HCEC 1CT (cell line): ENCODE measurements at places on chromosomes 16 and 17.

DNA sequence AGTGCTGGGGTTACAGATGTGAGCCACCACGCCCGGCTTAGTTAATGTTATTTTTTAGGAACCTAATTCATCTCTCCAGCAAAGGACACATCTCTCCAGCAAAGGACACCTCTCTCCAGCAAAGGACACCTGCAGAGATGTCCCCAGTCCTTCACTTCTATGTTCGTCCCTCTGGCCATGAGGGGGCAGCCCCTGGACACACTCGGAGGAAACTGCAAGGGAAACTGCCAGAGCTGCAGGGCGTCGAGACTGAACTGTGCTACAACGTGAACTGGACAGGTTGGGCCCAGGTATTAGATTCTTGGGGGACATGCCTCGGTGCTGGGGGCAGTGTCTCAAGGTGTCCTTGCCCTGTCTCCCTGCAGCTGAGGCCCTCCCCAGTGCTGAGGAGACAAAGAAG is 4.7 kb downstream of the PFAS start:
- peak; percentile 21 for DNase-seq

GRCh38 chr16:85673529-85674417 is 15.0 kb downstream of the GINS2 start:
- no peak for DNase-seq

- no peak for DNase-seq
Observed at GRCh38 chr17:41256291-41256685, 1.1 kb downstream of the KRTAP9-9 start.

DNA sequence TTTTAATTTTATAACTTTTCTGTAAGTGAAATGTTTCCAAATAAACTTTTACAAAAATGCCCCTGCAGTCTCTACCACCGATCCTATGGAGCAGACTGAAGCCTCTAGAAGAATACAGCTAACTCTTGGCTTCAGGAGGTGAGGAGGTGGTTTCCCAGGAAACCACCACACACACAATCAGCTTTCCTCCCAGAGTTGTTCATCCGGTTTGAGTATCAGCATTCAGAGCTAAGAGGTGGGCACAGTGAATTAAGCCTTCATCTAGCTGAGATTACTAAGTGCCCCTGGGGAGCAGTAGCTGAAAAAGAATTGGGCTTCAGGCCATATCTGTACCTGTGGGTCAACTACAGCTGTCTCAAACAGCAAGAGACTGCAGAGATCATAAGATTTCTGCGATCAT is 139.7 kb downstream of the AATF start:
- DNase-seq = no peak

- no peak for DNase-seq
Observed at GRCh38 chr17:34472363-34472762, 107.0 kb upstream of the TMEM132E start.

DNA sequence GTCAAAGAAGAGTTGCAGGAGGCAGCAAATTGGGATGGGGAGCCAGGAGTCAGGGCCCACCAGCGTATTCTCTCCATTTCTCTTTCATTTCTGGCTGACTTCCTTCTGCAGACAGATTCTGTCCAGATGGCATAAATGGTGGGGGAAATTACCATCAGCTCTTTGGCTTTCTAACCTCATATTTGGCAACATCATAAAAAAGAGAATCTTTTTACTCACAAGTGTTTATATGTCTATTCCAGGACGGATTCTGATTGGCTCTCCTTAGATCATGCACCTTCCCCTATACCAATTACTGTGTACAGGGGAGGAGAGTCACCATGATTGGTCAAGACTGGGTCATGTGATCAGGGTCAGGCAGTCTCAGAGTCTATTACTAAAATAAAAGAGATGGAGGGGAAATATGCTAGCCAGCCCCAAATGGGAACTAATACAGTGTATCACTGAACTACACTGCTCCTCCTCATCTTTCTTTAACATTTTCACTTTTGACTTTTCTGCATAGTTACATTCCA is 537.1 kb upstream of the EEF2KMT start:
- no peak for DNase-seq

- DNase-seq = no peak
Observed at GRCh38 chr16:53852678-53853077, 148.7 kb downstream of the FTO start.

- no peak for DNase-seq
Observed at GRCh38 chr16:24936151-24936550, 79.0 kb downstream of the ARHGAP17 start.

- no peak for DNase-seq
Observed at GRCh38 chr17:43627653-43628052, 34.1 kb downstream of the MEOX1 start.

- DNase-seq = no peak
Observed at GRCh38 chr16:77938913-77939312, 83.4 kb upstream of the CLEC3A start.

DNA sequence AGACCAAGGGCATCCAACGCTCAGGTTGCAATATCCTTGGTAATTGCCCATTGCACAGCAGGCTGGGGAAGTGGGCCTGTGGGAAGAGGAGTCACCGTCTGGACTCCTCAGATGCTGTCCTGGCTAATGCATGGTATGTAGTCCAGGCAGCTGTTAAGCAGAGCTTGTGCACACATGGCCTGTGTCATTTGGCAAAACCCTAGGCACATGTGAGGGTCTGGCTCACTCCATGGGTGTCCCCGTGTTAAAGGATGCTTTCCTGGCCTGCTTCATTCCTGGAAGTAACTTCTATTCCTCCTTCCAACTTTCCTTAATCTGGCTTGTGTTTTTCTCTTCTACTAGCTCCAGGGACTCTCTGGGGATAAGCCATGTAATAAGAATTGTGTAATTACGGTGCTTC is 378.0 kb upstream of the CA10 start:
- DNase-seq = no peak

- peak; percentile 78 for DNase-seq
Observed at GRCh38 chr17:77404812-77405581, 264.2 kb downstream of the SEC14L1 start.

DNA sequence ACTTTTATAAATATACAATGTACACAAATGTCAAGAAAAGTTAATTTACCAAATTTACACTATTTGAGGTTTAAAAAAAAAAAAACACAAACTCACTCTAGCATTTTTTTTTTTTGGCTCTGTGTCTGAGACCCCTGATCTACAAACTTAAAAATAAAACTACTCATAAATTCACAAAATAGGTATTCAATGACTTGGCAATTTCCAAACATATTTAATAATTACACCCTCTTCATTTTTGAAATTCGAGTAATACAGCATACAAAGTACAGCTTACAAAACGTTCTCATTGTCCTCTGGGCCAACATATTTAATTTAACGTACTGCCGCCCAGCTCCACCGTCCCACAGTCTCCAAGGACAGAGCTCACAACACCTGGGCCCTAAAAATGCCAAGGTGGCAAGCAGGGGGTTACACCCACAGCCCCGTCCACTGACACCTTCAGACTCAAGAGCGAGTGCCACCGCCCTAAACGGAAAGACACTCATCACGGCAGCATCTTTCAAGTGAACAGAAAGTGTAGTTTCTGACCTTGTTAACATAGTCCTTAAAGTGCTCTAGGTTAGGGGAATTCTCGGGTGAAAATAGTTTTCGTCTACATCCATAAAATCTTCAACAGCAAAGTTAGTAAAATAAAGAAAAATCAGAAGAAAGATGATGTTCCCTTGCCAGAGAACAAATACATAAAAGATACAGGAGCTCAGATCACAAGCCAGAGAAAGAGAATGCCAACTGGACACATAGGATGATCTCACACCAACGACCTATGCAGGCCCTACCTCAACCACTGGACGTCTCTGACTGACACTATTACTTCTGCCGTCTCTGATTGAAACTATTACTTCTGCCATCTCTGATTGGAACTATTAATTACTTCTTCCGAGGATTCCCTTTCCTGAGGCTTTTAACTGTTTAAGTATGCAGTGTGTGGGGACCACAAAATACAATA is 4.2 kb downstream of the ADCY9 start:
- DNase-seq = peak; percentile 41

GRCh38 chr16:8668113-8668512 is 6.3 kb upstream of the ABAT start:
- no peak for DNase-seq

- no peak for DNase-seq
Observed at GRCh38 chr17:78376161-78376560, 2.3 kb upstream of the PGS1 start.

DNA sequence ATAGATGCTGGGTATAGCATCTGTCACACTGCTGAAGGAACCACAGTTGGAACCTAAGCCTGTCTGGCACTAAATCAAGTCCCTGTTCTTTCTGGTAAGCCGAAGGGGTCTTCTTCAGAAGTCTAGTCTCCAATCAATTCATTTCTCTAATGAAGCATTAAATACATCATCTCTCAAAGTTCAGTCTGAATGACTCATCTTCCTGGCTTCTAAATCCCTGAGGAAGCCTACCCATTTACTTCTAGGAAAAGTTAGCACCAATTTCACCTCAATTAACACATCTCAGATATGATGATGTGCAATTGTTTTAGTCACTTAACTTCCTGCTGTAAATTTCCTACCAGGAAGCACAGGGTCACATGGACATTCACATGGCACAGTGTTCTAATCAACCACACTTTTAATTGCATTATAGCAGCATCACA is 49.9 kb downstream of the TEX14 start:
- peak; percentile 6 for DNase-seq

DNA sequence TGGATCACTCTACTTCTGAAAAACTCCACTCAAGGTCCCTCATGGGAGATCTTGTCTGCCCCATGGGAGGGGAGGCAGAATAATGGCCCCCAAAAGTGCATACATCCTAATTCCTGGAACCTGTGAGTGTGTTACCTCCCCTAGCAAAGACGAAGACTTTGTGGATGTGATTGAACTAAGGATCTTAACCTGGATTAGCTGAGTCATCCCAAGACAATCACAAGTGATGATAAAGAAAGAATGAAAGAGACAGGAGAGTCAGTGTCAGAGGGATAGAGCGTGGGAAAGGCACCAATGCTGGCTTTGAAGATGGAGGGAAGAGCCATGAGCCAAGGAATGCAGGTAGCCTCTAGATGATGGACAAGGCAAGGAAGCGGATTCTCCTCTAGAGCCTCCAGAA is 374.7 kb upstream of the DYNLRB2 start:
- no peak for DNase-seq

DNA sequence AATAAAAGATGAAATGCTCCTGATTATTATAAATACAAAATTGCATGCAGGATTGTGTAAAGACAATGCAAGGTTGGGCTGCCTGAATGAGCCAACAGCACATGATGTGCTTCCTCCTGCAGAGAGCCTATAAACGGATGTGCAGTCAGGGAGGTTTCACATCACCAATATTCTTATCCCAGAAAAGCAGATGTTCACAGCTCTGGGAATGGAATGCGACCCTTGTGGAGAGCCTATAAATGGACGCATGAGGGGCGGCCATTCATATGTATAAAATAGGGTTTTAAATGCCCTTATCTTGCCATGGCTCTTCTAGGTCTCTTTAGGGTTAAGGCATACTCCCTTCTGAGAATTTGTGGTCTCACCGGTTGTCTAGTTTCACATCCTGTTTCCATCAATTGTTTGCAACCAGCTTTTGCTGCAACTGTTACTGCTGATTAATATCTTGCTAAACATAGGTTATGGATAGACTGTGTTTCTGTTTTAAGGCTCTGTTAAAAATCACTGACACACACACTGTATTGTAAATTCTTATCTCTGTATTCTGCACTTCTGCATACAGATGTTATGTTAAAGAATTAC is 31.9 kb downstream of the SLFN11 start:
- DNase-seq = no peak

GRCh38 chr17:63039899-63040602 is 74.0 kb downstream of the TANC2 start:
- peak; percentile 42 for DNase-seq

DNA sequence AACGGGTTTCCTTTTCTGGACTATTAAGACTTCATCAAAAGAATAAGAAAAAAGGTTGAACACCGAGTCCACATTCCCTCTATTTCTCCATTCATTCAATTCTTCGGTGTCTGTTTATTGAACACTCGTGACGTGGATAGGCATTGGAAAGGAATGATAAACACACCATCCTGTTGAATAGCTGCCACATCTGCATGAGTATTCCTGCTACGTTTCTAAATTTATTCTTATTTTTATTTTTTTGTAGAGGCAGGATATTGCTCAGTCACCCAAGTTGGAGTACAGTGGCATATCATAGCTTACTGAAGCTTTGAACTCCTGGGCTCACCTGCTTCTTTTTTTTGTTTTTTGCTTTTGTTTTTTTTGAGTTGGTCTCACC is 80.8 kb upstream of the CIBAR2 start:
- peak; percentile 48 for DNase-seq

DNA sequence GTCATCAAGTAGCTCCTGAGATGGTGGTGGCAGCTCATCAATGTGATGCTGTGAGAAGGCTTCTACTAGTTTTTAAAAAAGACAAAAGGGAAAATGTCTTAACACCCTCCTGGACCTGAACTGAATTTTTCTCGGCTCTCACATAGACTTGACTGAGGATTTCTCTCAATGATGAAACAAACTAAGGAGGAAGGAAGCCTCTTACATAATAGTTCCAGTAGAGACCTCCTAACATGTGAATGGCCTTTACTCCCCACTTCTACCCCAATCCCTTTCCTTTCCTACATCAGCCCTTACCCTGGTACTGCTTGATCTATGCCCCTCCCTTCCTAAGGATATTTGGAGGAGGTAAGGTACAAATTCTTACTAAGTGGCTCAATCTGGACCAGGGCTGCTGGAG is 54.8 kb upstream of the MTMR4 start:
- DNase-seq = no peak

GRCh38 chr17:28318759-28319597 is at the start of gene TMEM97:
TSS of gene TMEM97 (plus strand) at chr17:28319200. CDS start at chr17:28319240, 40 bp downstream.
- peak; percentile 99 for DNase-seq

- DNase-seq = no peak
Observed at GRCh38 chr17:10716218-10716617, 13.6 kb downstream of the TMEM220 start.

- DNase-seq = no peak
Observed at GRCh38 chr16:57023541-57024249, 34.3 kb downstream of the NLRC5 start.

DNA sequence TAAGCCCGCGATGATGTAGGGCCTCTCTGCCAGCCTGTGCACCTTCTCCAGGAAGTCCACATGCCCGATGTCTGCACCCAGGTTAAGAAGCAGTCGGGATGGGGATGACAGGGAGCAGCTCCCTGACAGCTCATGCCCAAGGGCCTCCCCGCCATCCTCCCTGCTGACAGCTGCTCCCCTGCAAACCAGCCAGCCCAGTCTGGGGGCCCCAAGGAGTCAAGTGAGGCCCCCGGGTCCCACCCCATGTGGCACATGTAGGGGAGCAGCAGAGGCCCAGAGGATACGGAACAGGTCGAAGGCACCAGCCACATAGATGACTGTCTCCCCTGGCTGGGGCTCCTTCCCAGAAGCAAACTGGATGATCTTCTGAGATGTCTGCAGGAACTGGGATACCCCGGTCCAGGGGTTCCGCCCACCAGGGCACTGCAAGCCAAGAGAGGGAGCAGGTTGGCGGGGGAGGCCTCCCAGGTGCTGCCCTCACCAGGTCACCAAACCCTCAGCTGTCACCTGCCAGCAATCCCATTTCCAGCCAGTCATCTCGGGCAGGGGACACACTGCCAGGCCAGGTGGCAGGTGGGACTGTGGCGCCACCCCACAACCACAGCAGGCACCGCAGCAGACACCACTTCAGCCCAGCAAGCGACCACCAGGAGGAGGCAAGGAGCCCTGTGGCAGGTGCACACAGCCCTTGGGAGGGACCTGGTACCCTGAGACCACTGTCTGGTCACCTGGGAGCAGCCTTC is 4.6 kb downstream of the PCYT2 start:
- DNase-seq = no peak

GRCh38 chr16:82625066-82625968 is 1.5 kb upstream of the CDH13 start:
- no peak for DNase-seq

- DNase-seq = no peak
Observed at GRCh38 chr16:46746821-46747776, 1.0 kb downstream of the MYLK3 start.
